ENCODE measurements at places on chromosomes 16 and 17.

DNA sequence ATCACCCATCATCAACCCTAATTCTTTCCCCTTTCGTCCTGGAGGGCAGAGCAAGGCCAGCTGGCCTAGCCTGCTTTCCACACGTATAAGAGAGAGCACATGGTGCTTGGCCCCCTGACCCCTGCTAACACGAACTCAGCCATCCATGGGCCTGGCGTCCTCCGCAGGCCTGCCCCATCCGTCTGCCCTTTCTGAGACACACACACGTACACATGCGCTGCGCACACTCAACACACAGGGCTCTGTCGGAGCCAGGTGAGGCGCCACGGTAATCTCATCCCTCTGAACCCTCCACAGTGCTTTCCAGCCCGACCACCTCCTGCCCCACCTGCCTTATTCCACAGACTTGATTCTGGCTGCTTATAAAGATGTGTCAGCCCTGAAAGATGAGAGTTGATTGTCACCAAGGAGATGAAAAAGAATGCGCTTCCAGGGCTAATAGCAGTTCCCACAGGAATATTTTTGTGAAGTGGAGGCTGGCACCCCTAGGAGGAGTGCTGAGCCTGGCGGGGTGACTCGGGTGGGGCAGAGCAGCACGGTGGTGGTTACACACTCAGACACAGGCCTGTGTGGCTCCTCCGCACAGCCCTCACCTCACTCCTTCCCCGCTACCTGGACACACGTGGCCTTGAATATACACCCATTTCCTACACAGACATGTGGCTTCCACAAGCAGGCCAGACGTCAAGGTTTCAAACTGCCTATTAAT lies 228.1 kb downstream of the NTN1 start:
- no peak for DNase-seq

- no peak for DNase-seq
Observed at GRCh38 chr17:66285149-66285548, 17.3 kb upstream of the PRKCA start.

GRCh38 chr16:48450367-48450766 lies 65.2 kb upstream of the SIAH1 start:
- DNase-seq, result no peak

GRCh38 chr17:66951605-66951953 lies 12.9 kb upstream of the CACNG4 start:
- DNase-seq, result no peak

GRCh38 chr17:17890773-17891759 lies 54.3 kb upstream of the SREBF1 start:
- peak; percentile 72 for DNase-seq

GRCh38 chr16:20191566-20191965 lies 117.9 kb upstream of the GPR139 start:
- no peak for DNase-seq
